NCI-H510A treated with DMSO at 0.1 percent for 48 hours (cell line): ENCODE measurements at places on chromosomes 2 and 18.

DNA sequence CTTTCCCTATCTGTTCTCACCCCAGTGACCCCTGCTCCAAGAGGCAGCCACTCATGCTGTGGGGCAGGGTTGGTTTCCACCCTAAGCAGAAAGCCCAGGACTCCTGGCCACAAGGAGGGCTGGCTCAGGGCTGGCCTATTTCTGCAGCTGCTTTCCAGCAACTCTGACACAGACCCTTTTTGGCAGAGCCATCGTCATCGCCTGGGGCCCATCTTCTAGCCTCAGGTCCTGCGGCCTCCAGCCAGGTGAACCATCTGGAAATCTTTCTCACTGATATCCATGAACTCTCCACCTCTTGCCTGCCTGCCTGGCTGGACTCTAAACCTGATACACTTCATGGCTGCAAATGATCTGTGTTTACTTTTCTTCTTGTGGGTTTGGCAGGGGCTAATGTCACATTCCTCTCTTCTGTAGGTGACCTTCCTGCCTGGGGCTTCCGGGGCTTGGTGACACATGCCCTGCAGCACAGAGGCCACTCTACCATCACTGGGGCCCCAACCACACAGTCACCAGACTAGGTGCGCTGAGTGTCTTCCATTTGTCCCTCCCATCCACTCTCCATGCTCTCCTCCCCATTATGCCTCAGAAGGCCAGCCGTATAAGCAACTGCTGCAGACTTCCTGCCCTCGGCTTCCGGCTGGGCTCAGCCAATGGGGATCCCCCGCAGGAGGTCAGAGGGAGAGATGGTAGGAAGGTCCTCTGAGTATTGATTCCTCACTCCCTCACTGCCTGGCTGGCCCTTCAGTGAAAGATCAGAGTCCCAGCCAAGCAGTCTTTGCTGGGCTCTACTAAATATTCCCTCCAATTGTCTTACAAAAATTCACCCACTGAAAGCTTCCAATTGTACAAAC is 9.7 kb upstream of the COPS8 start:
- peak; percentile 51 for DNase-seq

DNA sequence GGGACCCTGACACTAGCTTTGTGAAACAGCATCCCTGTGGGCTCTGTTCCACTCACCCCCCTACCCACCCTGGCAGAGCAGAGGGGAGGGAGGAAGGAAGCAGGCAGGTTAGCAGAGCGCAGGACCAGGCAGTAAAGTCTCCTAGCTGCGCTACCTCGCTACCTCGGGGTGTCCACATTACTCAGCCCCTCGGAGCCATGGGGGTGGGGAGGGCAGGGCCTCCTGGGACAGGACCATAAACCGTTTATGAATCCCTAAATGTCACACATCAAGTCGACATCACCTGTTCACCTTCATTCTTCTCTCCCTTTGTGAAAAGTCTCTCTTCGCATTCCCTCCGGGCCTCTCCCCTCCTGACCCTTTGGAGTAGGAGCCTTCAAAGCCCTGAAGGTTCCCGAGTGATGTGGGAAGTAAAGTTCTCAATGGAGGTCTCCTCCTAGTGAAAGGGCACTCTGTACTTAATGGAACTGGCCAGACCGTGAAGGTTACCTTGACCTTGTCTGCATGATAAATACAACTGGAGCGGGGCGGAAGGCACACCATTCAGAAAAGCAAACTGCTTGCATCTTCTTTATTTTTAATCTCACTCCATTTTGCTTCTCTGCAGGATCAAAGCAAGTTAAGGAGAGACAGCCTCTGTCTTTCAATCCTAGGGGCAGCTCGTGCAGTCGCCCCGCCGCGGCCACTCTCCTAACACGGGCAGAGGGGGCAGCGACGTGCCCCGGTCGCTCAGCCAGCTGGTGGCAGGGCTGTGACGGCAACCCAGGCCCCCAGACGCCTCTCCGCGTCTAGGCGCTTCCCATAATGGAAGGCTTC is 23.7 kb upstream of the SMAD7 start:
- DNase-seq, result no peak

GRCh38 chr2:79882548-79882947 is 369.7 kb downstream of the CTNNA2 start:
- no peak for DNase-seq

- no peak for DNase-seq
Observed at GRCh38 chr2:105544591-105545377, 145.9 kb upstream of the FHL2 start.

DNA sequence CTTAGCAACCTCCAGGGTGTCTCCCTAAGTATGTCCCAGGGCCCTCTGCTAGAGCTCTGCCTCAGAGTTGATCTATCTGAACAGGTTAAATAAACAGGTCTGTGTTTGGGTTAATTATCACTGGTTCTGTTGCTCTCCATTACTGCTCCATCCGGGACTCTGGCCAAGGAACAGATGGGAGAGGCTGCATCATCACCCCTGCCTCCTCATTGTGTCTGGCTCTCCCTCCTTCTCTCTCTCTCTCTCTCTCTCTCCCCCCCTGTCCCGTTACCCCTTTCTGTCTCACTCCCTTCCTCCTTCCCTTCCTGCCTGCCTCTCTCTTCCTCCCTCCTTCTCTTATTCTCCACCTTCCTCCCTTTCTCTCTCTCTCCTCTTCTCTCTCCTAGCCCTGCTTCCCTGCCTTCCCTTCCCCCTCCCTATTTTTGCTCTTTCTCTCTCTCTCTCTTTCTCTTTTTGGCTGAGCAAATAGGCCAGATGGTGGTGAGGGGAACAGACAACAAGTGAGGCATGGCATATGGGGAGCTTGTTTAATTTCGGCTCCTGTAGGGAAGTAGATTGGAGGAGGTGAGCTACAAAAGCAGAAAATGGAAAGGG is 62.1 kb downstream of the SETBP1 start:
- DNase-seq, result no peak

GRCh38 chr18:6106091-6106685 is 210.9 kb upstream of the TMEM200C start:
- no peak for DNase-seq

DNA sequence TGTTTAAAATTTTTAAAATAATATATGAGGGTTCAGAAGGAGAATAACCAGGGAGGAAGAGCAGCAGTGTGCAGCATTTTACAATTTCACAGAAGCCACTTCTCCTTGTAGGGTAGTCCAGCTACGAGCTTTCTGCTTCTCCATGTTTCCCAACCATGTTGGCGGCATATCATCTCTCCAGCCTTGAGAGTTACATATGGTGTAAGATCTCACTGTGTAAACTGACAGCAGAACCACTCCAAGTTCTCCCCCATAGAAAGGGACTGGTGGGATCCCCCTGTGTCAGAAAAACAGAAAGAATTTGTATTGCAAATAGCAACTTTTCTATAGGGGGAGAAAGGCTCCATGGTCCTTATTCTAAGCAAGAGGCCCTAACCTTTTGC is 266.8 kb upstream of the ACVR2A start:
- DNase-seq, result no peak

- no peak for DNase-seq
Observed at GRCh38 chr2:113406114-113406513, 31.4 kb upstream of the ZNG1B start.
